ENCODE measurements at places on chromosomes 2 and 18.

- DNase-seq = no peak
Observed at GRCh38 chr2:200845669-200846325, 18.7 kb downstream of the CLK1 start.

DNA sequence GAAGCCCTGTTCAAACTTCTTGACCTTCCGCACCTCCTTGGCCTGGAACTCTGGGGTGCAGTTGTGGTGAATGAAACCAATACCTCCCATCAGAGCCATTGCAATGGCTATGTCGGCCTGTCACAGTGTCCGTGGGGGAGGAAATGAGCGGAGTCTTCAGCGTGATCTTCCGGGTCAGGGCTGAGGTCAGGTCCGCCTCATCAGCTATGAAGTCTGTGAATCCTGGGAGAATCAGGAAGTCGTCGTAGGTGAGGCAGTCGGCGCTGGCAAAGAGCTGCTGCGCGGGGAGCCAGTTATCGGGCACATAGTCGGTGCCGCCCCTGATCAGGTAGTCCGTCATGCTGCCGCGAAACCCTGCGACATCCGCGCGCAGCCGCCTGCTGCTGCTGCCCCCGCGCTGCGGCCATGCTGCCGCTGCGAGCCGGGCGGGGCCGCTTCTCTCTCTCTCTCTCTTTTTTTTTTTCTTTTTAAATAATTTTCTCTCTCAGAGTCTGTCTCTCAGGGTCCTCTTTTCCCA is 154.1 kb upstream of the ZSWIM2 start:
- no peak for DNase-seq

DNA sequence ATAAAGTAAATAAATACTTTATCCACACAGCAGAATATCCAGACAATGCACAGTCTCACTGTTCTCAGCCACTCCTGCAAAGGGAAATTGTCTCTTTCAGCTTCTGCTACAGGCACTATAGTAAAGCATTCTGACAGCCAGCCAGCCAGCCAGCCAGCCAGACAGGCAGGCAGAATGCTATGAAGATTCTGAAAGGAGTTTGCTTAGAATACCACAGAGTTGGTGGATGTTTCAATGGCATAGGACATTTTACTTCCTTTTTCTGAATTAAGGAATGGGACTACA is 116.1 kb upstream of the CYP26B1 start:
- no peak for DNase-seq

GRCh38 chr2:102915128-102915527 is 153.3 kb downstream of the TMEM182 start:
- no peak for DNase-seq

GRCh38 chr2:44705356-44705755 is 236.1 kb upstream of the SIX3 start:
- no peak for DNase-seq

DNA sequence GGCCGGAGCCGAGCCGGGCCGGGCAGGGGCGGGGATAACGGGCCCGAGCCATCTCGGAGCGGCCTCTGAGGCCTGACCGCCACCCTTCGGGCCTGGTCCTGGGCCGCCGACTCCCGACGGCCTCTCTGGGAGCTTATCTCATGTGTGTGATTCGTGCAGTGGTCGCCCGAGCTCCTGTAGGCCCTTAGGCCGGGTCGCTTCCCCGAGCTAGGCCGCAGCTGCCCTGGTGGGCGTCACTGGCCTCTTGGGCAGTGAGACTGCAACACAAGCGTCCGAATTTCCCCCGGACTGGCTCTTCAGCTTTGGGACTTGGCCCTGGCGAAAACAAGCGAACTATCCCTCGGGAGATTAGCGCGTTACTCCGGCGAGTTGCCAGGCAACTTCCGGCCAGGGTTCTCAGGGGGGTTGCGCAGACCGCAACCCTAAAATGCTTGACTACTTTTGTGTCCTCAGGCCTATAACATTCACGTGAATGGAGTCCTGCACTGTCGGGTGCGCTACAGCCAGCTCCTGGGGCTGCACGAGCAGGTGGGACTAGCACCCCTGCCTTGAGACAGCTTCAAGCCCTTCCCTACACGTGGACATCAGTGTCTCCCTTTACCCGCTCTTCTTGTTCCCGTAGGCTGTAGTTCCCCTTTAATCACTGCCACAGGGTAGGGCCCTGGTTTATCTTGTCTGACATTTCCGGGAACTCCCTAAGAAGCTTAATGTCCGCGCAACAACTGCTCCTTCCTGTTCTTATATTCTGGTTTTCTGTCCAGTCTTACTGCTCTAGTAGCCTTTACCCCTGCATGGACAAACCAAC is 602 bp downstream of the SNX17 start:
- DNase-seq = no peak

GRCh38 chr2:110157153-110157793 is 41.7 kb upstream of the MALL start:
- peak; percentile 9 for DNase-seq

DNA sequence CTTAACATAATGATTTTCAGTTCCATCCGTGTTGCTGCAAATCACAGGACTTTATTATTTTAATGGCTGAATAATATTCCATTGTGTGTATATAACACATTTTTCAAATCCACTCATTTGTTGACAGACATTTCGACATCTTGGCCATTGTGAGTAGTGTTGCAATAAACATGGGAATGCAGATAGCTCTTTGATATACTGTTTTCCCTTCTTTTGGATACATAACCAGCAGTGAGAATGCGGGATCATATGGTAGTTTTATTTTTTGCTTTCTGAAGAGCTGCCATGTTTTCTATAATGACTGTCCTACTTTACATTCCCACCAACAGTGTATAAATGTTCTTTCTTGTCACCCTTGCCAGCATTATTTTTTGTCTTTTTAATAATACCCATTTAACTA is 420.3 kb upstream of the CHAC2 start:
- DNase-seq = no peak

DNA sequence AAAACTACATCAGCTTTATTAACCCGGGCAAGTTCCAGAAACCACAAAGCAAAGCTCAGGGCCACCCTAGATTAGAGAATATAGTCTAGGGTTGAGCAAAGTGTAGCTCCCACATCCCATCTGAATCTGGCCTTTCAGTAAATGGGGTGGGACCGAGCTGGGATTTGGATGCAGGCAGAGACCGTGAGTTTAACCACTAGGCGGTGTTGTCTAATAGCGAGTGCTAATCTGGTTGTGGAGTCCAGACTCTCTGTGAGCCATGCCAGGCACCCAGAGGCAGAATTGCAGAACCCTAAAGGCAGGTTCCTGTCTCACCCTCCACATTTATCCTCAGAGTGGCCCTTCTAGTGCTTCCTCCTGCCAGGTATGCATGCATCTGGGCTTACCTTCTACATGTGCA is 435.9 kb downstream of the TSN start:
- DNase-seq = peak; percentile 19

GRCh38 chr2:85699325-85699724 is 5.2 kb downstream of the GNLY start:
- no peak for DNase-seq

- no peak for DNase-seq
Observed at GRCh38 chr2:76275788-76276187, 565.1 kb upstream of the GCFC2 start.

DNA sequence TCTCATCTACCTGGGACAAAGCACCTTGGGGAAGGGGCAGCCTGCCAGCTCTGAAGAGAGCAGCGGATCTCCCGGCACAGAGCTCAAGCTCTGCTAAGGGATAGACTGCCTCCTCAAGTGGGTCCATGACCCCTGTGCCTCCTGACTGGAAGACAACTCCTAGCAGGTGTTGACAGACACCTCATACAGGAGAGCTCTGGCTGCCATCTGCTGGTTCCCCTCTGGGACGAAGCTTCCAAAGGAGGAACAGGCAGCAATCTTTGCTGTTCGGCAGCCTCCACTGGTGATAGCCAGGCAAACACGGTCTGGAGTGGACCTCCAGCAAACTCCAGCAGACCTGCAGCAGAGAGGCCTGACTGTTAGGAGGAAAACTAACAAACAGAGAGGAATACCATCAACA is 549.9 kb upstream of the LRATD1 start:
- no peak for DNase-seq

DNA sequence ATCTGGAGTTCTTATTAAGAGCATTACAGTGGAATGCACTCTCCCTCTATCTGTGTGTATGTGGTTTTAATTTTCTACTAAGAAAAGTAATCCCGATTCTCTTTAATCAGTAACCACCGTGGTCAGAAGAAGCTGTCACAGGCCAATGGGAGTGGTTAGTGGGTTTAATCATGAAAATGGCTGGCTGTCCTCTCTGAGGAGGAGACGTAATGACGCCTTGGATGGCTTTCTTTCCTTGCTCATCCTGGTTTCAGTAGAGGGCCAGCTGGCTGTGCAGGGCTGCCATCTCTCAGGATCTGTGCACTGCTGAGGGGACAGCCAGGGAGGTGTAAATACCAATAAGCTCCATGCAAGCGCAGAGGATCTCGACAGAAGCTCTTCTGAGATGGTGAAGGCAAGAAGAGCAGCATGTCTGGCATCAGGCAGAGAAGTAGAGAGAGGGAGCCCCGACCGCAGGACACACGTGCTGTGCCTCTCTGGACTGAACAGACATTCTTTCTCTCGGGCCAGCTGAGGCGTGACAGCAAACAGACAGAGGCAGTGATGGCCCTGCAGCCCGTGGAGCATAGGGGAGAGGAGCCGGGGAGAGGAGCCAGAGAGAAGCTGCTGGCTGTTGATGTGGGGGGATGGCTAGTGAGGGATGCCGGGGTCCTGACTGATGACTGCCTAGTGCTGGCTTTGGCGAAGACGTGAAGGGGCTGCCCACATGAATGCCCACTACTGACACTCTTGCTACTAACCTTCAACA is 65.1 kb upstream of the DAPL1 start:
- peak; percentile 24 for DNase-seq

GRCh38 chr2:33304032-33304864 is 172.2 kb upstream of the RASGRP3 start:
- DNase-seq = no peak

DNA sequence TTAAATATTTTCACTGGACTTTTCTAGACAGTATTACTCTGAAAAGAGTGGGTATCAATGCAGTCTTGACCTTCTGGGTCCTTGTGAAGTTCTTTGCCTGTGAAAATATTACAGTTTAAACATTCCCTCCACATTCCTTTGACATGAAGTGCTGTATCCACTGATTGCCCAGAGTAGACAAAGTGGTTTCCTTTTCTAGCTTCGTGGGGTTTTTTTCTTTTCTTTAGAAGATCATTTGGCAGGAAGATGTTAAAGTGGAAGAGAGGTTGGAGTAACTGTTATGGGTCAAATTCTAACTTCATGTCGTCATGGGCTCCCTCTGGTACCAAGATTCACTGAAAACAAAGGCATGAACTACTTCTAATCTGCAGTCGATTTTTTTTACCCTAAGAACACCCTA is 496.9 kb downstream of the EPHA4 start:
- no peak for DNase-seq

DNA sequence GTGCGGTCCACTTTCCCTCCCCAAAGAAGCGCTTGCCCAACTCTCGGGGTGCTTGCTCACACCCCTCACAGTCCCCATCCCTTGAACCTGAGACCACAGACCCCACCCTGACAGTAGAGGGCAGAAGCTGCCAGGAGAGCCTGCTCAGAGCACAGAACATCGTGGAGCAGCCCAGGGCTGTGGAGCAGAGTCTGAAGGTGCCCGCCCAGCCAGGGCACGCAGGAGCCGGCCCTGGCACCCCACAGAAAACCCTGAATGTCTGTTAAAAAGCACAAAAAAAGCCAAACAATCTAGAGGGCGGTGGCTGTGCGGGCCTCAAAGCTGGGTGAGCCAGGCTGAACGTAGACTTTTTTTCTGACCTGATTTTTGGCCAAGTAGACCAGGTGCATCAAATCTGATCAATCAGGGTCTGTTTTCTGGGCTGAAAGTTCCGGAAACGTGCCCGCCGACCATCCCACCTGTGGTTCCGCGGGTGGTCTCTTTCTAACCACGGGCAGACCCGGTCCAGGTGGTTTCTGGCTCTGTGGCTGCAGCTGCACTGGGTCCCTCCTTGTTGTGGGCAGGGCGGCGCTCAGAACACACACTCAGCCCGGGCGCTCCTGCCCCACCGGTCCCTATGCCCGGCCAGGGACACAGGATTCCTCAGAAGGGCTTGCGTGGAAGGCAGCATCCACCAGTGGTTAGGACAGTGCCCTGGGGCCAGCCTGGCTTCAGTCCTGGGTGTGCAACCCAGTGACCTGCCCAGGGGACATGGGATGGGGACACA is 66.3 kb downstream of the SLC66A2 start:
- DNase-seq = no peak

GRCh38 chr18:45250479-45250878 is 364.8 kb upstream of the SLC14A2 start:
- DNase-seq = no peak

GRCh38 chr2:181656450-181657291 is at the start of gene CERKL:
Gene CERKL, minus strand, starts transcription at chr2:181657105. Its CDS starts 99 bp downstream, at chr2:181657006.
- DNase-seq = peak; percentile 68

DNA sequence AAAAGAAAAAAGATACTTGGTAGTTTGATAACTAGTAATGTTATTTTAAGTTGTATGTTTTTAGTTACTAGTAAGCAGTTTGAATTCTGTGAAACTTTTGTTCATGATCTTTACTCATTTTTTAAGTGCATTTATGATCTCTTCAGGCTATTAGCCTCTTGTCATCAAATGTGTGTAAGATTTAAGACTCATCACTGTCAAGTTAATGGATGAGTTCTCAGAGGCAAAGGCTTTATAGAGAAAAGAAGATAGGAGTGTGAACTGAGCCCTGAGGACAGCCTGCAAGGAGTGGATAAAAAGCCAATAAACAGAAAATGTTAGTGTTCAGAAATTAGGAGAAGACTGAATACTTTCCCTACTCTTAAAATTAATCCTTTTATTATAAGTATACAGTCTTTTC is 13.5 kb downstream of the NDUFV2 start:
- no peak for DNase-seq

DNA sequence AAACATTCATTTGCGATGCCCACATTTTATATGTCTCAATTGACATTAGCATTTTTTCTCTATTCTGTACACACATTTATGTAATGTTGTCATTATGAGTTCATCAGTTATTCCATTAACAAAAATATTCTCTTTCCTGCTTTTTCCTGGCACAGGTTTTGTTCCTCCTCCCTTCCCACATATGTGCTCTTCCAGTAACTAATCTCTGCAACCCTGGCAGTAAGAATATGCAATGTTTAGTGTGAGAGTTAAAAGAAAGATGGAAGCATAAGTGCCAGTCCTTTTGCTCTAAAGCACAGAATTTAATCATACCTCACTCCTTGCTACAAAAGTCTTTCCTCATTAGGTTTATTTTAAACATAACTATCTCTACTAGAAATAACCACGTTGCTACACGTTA is 155.8 kb upstream of the ERBB4 start:
- DNase-seq = no peak

GRCh38 chr18:77520767-77521166 is 271.1 kb downstream of the GALR1 start:
- DNase-seq = no peak

- DNase-seq = no peak
Observed at GRCh38 chr2:65371074-65371434, 61.3 kb downstream of the SPRED2 start.

GRCh38 chr18:58788971-58789875 is 75.5 kb upstream of the ZNF532 start:
- DNase-seq = no peak

- DNase-seq = no peak
Observed at GRCh38 chr2:12718015-12718671, 1.4 kb downstream of the TRIB2 start.

- DNase-seq = no peak
Observed at GRCh38 chr2:44967727-44968432, 26.4 kb downstream of the SIX3 start.
